Cortex of kidney (tissue), 1 donor: ENCODE measurements at places on chromosomes 4 and X.

DNA sequence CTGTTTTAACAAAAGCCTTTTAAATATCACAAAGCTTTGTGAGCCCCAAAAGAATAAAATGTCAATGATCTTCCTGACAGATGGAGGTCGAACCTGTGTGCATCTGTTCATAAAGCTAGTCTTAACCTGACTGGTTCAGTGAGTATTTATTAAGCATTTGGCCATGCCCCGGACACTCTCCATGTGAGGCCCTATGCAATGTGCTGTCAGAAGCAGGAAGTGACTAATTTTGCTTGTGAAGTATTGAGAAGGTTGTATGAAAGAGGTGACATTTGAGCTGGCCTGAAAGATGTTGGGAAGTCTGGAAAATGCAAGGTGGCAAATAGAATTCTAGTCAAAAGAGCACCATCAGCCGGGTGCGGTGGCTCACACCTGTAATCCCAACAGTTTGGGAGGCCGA, 171.4 kb downstream of the MSL3 start:
- DNase-seq: no peak

DNA sequence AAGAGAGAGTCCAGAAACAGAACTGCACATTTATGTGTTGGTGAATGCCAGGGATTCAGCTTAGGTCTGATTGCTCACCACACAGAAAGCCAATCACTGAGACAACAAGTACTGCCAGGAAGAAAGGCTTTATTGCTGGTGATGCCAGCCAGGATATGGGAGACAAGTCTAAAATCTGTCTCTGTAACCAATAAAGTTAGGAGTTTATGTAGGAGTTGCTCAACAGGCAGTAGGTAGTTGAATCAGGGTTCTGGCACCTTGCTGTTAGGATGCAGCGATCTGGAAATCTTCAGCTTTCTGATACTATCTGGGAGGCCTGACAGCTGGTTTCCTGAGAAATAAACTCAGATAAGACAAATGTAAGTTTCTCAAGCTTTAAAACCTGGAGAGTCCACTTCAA, 120.2 kb upstream of the ENPP6 start:
- DNase-seq: no peak

- no peak for DNase-seq
These were observed 119.2 kb upstream of the GRID2 start for GRCh38 chr4:92184566-92184965.

GRCh38 chrX:123818243-123818642, 41.6 kb upstream of the XIAP start:
- no peak for DNase-seq
